Retinal pigment epithelial cell (primary cell): ENCODE measurements at places on chromosomes 7 and 10.

GRCh38 chr7:105218939-105219770 is 169.6 kb downstream of the SRPK2 start:
- DNase-seq = peak; percentile 79

DNA sequence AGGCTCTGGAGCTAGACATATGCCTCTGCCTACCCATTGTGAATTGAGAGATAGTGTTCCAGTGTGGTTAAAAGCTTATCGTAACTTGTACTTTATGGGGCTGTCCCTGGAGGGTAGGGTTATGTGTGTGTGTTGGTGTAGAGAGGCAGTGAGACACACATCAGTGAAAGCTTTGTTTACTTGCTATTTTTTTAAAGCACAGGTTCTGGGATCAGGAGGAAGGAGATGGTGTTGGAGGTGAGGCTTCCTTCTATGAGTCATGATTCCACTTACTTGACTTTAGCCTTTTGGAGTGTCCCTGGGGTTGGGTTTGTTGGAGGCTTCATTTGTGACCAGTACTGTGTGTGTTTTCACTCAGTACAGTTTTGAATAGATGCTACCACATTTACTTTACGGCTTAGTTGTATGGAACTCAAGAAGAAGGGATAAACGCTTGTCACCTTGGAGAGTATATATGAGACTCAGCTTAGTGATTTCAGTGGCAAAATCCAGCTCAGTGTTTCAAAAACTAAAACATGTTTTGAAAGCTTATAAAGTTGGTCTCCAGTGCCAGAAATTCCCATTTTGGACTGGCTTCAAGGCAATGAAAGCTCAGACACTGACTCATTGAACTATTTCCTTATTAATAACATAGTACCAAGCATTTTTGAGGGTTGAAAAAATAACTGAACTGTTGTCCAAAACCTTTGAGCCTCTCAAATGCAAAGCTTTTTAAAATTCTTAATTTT is 106.2 kb downstream of the PLXDC2 start:
- peak; percentile 92 for DNase-seq

GRCh38 chr7:28243861-28244260 is 63.3 kb upstream of the JAZF1 start:
- DNase-seq = no peak

DNA sequence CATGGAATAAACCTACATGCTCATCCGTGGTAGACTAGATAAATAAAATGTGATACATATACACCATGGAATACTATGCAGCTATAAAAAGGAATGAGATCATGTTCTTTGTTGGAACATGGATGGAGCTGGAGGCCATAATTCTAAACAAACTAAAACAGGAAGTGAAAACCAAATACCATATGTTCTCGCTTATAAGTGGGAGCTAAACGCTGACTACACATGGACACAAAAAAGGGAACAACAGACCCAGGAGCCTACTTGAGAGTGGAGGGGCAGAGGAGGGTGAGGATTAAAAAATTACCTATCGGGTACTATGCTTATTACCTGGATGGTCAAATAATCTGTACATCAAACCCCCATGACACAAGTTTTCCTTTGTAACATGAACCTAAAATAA is 68.7 kb upstream of the SEC61G start:
- no peak for DNase-seq

DNA sequence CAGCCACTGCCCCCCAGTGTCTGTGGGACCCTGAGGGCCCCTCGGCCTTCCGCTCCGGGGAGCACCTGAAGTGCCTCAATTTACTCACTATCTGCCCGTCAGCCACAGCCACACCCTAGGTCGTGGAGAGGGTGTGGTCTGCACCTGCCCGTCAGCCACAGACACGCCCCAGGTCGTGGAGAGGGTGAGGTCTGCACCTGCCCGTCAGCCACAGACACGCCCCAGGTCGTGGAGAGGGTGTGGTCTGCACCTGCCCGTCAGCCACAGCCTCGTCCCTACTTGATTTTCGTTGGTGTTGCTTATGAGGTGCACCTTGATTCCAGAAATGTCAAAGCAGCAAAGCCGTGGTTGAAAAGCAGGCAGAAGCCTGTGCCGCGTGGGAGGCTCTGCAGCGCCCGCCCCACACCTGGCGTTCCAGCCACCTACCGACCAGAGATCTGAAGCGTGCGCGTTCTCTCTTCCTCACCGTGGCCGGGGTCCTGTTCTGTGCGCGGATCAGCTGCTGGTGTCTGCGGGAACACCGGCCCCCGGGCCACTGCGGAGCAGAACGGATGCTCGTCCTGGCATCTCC is 101.6 kb downstream of the DYNC2I1 start:
- DNase-seq = no peak

DNA sequence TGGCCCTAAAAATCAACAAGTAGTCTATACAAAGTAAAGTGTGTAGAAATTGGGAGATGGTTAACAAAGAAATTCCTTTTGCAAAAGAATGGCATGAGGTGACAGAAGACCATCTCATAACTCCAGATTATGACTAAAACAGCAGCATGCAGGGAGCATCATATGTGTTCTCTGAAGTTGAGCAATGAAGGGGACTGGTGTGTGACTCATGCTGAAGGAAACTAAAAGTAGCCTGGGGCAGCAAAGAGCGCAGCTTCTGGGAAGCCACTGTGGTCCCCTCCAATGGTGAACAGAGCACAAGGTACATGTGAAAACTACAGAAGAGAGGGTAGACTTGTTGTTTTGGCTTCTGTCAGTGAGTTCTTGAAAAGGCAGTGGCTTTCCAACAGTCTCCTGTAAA is 133.4 kb downstream of the MACC1 start:
- DNase-seq = no peak

DNA sequence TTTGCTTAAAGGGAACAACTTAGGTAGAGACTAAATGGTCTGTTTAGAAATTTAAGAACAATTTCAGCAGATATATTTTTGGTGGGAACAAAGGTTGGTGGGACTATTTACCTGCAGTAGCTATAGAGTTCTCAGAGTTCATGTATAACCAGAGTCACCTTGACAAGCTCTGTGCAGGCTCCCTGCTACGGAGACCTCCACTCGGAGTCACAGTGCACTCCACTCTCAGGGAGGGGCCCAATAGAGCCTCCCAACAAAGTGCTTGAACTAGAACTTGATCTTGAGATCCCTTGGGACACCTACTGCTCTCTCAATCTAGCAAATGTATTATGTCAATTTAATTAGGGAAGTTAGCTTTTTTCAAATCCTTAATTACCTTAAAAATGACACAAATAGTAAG is 2.3 kb downstream of the MYPN start:
- DNase-seq = no peak

GRCh38 chr7:132234711-132235110 is 341.6 kb downstream of the PLXNA4 start:
- no peak for DNase-seq

DNA sequence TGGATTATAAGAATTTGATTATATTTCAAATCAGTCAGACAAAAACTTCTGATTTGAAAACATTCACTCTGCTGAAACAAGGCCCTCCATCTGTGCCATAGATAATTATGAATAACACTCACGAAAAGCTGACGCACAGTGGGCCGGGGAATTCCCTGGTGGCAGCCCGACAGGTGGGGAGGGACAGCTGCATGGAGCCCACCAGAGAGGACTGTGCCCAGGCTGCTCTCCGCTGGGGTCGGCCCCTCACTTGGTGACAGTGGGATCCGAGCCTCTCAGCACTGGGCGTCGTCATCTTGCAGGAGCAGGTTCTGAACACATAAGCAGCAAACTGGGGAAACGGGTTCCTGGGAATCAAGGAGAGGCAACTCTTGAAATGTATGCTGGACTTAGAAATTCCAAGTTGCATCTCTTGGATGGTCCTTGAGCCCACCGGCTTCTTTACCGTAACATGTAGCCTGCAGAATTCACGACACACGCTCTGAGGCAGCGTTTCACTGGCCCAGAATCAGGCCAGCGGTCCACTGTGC is 41.4 kb downstream of the AFAP1L2 start:
- DNase-seq = no peak
